GM10248 (cell line): ENCODE measurements at places on chromosomes 2 and 18.
A peak's percentile ranks its signal among the peaks of the same experiment; 100 is the strongest.

GRCh38 chr2:237196409-237196808, 110.7 kb downstream of the COPS8 start:
- no peak for DNase-seq

DNA sequence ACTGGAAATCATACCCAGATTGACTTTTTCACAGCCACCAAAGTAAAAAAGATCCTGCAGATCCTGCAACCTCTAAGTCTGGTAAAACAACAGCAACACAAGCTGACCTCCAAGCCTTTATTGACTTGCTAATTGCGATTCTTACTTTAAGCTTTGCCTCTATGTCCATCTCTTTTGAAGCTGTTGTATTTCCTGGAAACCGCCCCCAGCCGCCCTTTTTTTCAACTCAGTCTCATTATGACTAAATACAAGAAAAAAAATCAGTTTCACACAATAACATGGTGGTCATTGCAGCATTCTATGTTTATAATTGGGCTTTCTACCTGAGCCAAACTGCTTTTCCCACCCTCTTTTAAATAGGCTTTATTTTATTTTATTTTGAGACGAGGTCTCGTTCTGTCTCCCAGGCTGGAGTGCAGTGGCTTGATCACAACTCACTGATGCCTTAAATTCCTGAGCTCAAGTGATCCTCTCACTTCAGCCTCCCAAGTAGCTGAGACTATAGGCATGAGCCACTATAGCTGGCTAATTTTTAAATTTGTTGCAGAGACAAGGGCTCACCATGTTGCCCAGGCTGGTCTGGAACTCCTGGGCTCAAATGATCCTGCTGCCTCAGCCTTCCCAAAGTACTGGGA, 76.2 kb downstream of the MOGAT1 start:
- peak; percentile 34 for DNase-seq

- no peak for DNase-seq
Observed at GRCh38 chr2:116832148-116832547, 982.3 kb upstream of the DDX18 start.

GRCh38 chr2:24054366-24055010, 4.9 kb downstream of the FKBP1B start:
- no peak for DNase-seq

GRCh38 chr2:168198476-168199207, 48.8 kb downstream of the STK39 start:
- DNase-seq, result no peak

- no peak for DNase-seq
Observed at GRCh38 chr2:174711206-174711605, 53.1 kb downstream of the CHRNA1 start.

GRCh38 chr2:71747559-71747958, 294.2 kb downstream of the DYSF start:
- no peak for DNase-seq

DNA sequence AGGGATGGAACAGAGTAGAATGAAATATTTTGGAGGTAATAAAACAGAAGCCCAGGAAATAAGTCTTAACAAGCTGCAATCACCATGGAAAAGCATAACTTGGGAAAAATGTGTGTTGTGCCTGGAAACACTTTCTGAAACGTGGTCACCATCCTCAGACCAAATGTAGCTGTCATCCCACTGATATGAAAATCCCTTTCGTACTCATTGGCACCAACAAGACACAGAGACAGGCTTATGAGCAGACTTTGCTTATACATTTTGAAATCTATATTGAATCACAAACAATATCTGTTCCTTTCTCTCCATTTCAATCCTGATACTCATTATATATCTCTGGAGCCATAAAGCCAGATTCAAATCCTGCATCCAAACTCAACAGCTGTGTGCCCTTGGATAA, 28.7 kb downstream of the MREG start:
- no peak for DNase-seq

DNA sequence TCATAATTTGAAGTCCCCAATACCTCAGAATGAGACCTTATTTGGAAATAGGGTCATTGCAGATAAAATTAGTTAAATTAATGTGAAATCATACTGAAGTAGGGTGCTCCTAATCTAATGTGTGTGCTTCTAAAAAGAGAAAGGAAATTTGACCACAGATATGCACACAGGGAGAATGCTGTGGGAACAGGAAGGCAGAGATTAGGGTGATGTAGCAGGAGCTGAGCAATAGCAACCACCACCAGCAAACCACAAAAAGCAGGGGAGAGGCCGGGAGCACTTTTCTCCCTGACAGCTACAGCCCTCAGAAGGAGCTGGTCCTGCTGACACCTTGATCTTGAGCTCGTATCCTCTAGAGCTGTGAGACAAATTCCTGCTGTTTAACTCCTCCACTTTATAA, 24.6 kb upstream of the SCG2 start:
- DNase-seq, result no peak

- DNase-seq, result no peak
Observed at GRCh38 chr2:46667945-46668344, 188.6 kb downstream of the TMEM247 start.

GRCh38 chr2:233422649-233423551, 68.6 kb downstream of the DGKD start:
- DNase-seq, result no peak

DNA sequence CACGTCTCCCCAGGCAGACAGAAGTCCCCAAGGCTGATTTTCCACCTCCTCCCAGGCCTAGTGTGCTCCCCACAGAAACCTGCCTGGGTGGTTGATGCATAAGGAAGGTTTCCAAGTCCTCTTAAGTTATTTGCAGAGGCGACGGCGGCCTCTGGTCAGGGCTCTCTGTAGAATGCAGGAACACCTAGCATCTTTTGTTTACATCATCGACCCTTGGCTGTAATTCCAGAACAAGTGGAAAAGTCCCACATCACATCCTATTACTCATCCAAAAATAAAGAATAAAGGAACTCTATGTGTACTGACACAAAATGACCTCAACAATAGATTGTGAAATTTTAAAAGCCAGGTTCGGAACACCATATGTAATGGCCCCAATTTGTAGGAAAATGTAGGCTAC, 211.1 kb downstream of the ALPK2 start:
- no peak for DNase-seq

DNA sequence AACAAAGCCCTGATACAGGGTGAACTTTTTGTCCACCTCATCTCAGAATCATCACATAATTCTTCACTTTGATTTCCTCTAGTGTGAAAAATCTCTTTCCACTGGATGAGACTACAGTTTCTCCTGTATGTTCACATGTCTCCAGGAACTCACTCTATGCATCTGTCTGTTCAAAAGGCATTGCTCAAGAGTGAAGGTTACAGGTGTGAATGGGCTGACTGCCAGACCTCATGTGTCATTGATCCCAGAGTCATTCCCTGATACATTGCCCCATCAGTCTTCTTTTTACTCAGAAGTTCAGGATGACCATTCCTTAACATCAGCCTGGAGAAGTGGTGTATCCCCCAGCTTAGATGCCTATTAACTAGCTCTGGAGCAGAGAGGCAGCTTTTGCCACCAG, 4.4 kb upstream of the DSC3 start:
- DNase-seq, result no peak

DNA sequence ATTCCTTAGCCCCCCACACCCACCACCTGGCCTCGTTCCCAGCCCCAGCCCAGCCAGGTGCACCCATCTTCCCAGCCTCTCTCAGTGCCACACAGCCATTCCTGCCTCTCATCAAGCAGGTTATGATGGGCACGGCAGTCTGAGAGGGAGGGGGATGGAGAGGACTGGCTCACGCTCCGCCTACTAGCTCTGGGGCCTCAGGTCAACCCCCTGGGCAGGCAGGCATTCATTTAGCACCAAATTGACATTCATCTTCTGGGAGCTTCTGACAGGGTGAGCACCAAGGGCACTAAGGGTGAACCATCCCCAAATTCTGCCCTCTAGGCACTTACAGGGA, 66.2 kb upstream of the FOSL2 start:
- DNase-seq, result no peak

GRCh38 chr2:158953926-158954763, 14.3 kb upstream of the TANC1 start:
- DNase-seq, result no peak

DNA sequence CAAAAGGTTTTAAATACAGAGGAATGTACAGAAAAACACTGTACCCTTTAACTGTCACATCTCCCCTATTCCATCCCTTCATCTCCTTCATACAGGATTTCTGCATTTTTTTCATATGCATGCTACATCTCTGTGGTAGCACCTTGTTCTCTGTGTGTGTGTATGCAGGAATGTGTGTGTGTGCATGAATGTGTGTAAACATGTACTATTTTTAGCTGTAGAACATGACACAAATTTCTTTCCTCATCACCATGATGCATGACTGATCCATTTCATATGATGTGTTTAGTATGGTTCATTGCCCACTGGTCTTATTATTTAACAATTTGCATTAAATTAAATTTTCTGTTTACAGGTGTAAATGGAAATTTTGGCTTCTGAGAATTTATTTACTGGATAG, 21.5 kb upstream of the ZEB2 start:
- DNase-seq, result no peak

- no peak for DNase-seq
Observed at GRCh38 chr18:49227441-49228165, 232.8 kb downstream of the DYM start.

GRCh38 chr18:69900941-69901340, 46.7 kb downstream of the CD226 start:
- DNase-seq, result no peak

DNA sequence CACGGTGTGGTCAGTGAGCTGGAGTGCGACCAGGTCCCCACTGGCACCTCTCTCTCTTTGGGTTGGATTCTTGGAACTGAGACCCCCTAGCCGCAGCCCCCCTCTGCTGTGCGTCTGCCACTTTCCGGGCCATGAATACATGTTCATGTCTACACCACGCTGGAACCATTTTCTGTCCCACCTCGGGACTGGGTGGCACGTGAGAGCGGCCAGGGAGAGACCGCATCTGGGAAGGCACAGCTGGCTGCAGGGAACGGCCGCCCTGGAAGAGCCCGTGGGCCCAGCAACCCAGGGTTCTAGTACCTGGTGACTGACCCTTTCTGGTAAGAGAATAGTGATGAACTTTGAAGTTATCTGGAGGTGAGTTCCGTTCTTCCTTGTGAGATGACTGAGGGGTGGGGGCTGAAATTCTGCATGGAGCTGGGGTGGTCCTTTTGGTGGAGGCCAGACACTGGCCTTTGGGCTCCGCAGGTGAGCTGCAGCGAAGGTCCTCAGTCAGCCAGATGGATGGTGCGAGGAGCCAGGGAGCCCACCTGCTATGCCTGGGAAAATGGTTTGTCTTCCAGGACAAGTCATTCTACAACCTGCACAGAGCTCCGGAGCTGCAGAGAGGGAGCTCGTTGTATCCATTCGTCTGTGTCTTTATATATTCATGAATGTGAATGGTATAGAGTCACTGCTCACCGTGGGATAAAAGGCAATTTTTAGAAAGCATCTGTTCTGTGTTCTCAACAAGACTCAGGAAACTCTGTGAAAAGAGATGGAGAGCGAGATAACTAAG, 223.5 kb downstream of the NDUFA10 start:
- no peak for DNase-seq

DNA sequence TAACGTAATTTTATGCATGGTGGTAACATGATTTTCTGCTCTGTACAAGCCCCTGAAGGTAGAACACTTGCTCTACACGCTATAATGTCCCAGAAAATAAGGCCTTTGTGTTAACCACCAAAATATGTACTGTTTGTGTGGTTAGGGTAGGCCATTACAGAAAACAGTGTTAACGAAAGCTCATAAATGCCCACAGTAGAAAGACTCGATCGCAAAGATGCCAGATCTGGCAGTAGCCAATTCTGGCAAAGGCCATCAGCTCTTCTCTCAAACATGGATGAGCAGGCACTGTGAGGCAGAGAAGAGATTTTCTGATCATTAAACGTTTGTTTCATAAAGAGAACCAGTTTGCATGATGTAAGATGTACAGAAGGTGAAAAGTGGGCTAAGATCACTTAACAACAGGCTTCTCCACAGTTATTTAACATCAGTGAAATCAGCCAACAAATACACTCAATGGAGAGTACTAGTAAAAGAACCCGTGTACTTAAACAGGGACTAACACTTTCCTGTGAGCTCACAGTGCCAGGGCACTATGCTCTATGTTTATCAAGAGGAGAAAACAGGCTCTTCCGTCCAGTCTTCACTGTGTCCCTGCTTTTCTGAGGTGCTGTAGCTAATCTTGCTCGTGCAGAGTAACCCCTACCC, 80.3 kb downstream of the SPRED2 start:
- DNase-seq, result no peak

- DNase-seq, result peak; percentile 15
Observed at GRCh38 chr2:186503827-186504606, 18.0 kb downstream of the ZC3H15 start.

- DNase-seq, result no peak
Observed at GRCh38 chr2:159728629-159729028, 16.3 kb downstream of the MARCHF7 start.

GRCh38 chr18:6752202-6752860, 22.8 kb downstream of the ARHGAP28 start:
- no peak for DNase-seq

DNA sequence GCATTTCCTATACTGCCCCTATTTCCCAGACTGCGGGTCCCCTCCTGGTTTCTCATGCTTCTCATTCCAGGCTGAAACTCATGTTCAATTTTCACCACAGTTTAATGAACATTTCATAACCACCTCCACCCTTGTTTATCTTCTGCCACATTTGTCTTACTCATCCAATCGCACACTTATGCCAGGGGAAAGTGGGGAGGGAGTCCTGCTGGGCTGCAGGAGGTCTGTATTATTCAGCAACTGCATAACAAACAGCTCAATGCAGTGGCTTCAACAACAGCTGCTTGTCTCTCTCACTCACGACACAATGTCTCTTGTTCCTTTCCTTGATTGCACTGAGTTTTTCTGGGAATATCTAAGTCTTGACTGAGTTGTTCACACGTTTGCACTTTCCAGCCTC, 106.0 kb downstream of the ZNF519 start:
- DNase-seq, result no peak

DNA sequence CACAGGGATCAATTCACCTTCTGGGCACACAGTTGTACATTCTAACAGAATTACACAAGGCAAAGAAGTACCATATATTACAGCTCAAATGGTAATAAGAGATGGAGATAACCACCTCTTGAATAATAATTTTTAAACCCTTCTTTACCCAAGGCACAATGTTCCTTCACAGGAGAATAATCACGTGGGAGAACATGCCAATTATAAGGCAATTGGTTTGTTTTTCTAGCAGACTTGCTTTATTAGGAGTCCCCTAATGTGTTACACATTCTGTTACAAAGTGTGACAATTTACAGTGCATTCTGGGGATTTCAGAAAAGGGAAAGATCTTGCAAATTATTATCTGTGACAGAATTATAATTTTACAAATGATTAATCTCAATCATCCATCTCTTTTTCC, 380.3 kb downstream of the RND3 start:
- no peak for DNase-seq
